Fibroblast of skin of abdomen (primary cell): ENCODE measurements at places on chromosomes 13 and 19.

GRCh38 chr13:77360032-77360685 lies 33.3 kb upstream of the MYCBP2 start:
- DNase-seq = no peak

GRCh38 chr19:33878030-33878544 lies 81.4 kb downstream of the KCTD15 start:
- no peak for DNase-seq

GRCh38 chr19:3852614-3853254 lies 16.1 kb downstream of the ZFR2 start:
- peak; percentile 56 for DNase-seq

DNA sequence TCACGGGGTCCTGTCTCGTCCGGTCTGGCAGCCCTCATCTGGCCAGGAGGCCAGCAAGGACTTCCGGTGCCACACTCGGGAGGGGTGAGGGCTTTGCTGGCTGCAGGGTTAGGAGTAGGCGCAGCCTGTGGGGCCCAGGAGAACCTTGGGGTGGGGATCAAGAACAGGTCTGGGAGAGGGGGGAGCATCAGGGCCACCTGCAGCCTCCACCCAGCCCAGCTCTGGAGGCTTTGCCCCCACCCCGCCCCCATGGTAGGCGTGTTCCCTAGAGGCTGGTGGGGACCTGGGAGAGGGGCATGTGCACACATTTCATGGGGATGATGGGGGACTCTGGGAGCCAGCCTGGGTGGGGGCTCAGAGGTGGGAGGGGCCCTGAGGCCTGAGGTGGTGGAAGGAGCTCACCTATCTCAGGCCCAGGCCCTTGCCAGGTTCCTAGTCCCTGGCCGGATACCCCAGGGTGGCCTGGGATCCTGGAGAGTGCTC lies 23.3 kb downstream of the WTIP start:
- no peak for DNase-seq

GRCh38 chr19:6489278-6490061 lies 7.9 kb upstream of the DENND1C start:
- DNase-seq = no peak

- DNase-seq = no peak
Observed at GRCh38 chr13:28128926-28129325, 9.4 kb upstream of the PAN3 start.

DNA sequence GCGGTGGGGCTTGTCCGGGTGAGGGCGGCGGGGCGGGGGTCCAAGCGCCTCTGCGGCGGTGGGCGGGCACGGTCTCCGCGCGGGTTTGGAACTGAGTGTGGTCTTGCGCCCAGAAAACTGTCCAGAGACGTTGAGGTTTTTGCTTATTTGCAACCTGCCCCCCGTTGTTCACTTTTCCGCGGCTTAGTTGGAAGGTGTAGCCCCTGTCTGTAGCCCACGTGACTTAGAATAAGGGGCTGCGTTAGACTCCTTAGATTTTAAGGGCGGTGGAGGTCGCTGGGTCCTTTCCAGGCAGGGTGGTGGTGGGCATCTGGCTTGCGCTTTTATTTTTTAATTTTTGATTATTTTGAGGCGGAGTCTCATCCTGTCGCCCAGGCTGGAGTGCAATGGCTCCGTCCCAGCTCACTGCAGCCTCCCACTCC lies 748 bp downstream of the RPS15 start:
- DNase-seq = no peak

GRCh38 chr13:59447846-59448620 lies 715.7 kb downstream of the DIAPH3 start:
- DNase-seq = peak; percentile 85

DNA sequence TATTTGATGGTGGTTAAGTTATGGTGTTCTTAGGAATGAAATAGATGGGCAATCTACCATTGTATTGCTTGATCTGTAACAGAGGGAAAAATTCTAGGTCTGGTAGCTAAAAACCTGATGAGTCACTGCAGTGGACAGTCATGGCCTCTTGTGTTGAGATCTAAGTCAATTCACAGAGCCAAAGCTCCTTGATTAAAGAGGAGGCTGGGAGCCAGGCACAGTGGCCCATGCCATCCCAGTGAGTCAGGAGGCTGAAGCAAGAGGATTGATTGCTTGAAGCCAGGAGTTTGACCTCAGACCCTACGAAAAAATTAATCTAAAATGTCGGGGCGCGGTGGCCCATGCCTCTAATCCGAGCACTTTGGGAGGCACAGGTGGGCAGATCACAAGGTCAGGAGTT lies 67.1 kb upstream of the KPNA3 start:
- peak; percentile 91 for DNase-seq
